ENCODE measurements at places on chromosomes 7 and 10. TPM values are rescaled to one million over a fixed set of nuclear protein-coding genes. Genes with fewer than 3 reads are reported as not detected.

GRCh38 chr10:106582291-106582690, 582.2 kb downstream of the SORCS1 start:
- peak; percentile 38 for DNase-seq

DNA sequence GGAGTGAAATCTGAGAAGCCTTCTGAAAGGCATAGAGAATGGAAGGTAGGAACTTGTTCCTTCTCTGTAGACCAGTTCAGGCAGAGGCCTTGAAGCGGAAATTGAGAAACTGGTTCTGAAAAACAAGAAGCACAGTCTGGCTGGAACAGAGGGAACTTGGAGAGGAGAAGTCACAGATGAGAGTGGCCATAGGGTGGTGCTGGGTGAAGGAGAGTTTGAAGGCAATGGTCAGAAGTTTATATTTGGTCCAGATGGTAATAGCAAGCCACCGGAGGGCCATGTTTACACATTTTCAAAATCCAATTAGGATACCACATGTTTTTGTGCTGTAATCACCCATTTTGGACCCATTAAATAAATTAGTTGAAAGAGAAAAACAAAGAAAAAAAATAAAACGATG, 692.5 kb downstream of the INHBA start:
- no peak for DNase-seq

DNA sequence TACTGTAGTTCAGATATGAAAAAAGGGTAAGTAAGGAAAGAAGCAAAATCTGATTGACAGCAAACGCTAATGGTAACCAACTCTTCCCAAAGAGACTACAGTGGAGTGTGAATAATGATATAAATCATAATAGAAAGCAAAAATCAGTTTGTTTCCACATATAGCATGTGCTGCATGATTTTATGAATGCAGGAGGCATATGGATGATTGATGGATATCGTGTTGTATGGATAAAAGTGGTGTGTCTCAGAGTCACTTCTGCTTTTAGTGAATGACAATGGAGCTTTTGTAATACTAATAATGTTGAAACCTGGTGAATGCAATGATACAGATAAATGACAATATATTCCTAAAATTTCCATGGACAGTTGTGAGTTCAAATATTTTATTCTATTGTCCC, 36.6 kb upstream of the PALS2 start:
- no peak for DNase-seq

- DNase-seq, result peak; percentile 8
Measured at GRCh38 chr7:90552521-90552920, 43.6 kb upstream of the CDK14 start.

- DNase-seq, result peak; percentile 41
Measured at GRCh38 chr10:111275091-111275490, 198.3 kb downstream of the ADRA2A start.

GRCh38 chr10:82982110-82982608, 1107.2 kb downstream of the NRG3 start:
- peak; percentile 82 for DNase-seq

- DNase-seq, result no peak
Measured at GRCh38 chr10:121566755-121567154, 31.5 kb downstream of the FGFR2 start.

DNA sequence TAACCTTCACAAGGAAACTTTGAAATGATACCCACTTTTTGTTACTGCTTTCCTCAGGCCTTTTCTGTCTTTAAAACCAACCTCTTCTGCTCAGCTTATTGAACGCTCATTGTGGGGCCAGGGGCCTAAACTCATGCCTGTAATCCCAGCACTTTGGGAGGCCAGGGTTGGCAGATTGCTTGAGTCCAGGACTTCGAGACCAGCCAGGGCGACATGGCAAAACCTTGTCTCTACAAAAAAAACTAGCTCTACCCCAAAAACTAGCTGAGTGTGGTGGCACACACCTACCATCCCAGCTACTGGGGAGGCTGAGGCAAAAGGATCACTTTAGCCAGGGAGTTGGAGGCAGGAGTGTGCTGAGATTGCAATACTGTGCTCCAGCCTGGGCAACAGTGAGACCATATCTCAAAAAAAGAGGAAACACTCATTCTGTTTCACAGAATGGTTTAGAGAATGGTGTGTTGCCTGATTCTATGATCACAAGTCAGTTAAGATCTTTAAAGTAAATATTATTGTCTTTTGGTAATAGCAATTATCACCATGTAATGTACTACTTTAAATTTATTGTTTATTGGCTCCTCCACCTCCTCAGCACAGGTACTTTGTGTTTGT, 51.1 kb downstream of the KCTD7 start:
- no peak for DNase-seq

DNA sequence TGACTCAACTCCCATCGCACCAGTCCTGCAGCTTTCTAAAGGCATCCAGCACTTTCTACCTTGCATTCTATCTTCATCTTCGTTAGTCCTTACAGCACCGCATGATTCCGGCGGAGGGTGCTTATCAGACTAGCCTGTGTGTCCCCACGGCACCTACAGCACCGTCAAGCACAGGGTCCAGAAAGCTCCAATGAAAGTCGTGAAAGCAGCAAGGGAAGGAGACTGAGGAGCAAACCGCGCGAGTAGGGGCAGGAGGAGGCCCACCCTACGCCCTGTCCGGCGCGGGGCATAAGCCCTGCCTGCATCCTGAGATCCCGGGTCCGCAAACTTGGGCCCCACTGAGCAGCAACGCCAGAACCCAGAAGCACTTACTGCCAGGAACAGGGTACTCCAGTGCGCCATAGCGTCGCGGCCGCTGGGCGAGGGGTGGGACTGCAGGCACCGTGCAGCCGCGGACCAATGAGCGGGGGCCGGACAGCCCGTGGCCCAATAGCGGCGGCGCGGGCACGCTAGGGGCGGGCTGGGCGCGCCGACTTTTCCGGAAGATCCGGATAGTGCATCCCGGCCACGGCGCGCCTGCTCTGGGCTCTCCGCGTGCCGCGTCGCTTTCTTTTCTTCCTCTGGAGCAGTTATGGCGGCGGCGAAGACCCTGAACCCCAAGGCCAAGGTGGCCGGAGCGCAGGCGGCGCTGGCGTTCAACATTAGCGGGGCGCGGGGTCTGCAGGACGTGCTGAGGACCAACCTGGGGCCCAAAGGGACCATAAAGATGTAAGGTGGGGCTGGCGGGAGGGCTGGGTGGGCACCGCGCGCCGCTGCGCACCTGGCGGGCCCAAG, 122.1 kb upstream of the VKORC1L1 start:
- DNase-seq, result peak; percentile 98

- no peak for DNase-seq
Measured at GRCh38 chr7:69817841-69818635, 219.8 kb downstream of the AUTS2 start.

DNA sequence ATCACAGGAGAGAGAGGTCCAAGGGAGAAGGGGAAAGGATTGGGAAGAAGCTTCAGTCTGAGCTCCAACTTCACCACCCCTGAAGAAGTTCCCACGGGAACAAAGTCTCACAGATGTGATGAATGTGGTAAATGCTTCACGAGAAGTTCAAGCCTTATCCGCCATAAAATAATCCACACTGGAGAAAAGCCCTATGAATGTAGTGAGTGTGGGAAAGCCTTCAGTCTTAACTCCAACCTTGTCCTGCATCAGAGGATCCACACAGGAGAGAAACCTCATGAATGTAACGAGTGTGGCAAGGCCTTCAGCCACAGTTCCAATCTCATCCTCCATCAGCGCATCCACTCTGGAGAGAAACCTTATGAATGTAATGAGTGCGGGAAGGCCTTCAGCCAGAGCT, 16.0 kb upstream of the ZSCAN21 start:
- DNase-seq, result no peak

DNA sequence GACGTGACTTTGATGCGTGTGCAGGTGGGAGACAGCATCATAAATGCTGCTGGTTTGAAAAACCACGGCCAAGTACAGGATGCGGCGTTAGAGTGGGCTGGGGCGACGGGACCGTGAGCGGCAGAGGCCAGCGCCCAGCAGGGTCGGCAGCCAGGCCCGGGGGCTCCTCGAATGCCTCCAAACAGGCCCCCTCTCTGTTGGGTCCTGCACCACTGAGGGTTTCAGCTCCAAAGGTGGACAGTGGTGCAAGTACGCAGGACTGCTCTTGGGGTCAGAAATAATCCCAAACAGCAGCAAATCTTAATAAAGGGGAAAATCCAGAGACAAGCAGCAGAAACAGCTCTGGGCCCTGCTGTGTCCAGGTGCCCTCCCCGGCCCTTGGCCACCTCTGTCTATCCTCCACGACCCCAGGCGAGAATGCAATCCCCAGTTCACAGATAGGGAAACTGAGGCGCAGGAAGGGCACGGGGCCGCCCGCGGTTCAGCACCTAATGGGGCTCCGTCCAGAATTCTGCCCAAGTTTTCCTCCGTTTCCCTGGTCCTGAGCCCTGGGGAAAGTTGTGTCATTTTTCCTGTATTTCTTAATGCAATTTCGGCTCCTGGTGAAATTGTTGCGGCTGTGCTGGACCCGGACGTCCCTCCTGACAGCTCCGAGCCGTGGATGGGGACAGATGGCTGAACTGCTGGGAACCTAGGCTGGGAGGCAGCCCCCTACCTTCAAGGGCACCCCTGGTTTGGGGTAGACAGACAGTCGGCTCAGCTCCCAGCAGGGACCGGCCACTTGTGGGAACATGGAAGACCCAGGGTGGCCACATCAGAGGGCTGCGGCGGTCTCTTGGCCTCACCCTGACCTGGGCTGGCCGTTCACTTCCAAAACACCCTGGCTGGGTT, 97.4 kb downstream of the FOXL3 start:
- DNase-seq, result peak; percentile 65

DNA sequence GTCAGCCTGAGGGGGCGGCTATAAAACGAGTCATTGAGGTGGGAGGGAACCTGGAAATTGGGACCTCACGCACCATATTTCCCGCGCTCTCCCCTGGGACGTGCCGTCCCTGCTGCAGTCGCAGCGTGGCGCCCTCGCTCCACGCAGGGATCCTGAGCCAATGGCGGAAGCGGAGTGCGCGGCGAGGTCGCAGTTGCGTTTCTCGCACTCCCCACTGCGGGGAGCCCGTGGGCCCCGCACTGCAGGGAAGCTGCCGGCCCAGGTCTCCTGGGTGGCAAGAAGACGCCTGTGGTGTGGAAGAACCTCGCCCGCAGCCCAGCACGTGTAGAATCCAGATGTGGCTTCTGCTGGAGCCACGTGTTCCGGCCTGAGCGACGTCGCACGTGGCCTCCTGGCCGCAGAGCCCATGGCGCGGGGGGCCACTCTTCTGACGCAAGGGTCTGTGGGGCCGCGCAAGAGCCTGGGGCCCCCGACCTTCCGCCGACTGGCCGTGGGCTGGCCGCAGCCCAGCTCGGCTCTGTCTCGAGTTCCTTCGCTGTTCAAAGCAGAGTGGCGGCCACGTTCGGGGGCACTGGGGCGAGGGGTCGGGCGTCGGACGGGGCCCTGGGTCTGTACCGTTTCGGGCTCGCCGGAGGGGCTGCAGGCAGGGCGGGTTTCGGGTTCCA, 26.4 kb downstream of the HIF1AN start:
- peak; percentile 96 for DNase-seq

GRCh38 chr10:52258799-52259425, 55.2 kb upstream of the DKK1 start:
- DNase-seq, result no peak

- DNase-seq, result no peak
Measured at GRCh38 chr10:44950326-44951225, 9.0 kb upstream of the RASSF4 start.

DNA sequence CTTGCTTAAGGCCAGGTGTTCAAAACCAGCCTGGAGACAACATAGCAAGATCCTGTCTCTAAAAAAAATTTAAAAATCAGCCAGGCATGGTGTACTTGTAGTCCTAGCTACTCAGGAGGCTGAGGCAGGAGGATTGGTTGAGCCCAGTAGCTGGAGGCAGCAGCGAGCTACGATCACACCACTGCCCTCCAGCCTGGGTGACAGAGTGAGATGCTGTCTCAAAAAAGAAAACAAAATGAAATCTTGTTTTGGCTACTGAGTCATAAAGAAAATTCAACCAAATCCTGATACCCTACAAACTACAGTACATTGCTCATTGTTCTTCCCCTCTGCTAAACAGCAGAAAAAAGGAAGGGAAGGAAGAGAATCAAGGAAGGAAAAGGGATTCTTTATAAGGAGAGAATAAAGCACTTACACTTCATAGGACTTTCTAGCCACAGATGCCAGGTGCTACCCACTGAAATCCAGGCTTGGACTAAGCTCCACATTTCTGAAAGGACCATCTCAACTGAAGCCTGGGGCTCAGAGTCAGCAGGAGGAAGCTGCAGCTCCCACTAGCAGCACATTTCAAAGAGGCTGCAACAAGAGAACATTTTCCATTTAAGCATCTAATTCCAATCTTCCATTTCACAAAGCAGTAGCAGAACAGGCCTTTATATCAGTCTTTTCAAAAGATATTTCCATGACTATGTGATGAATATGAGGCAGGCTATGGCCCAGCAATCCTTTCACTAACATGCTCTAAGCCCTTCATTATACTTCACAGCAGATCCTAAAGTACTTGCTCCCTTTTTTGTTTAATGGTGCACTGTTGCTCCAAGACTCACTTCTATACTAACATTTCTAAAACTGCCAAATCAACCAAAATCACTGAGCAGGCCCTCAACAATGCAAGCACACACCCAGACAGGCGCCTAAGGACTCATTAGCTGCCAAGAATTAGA, 13.5 kb downstream of the TNPO3 start:
- no peak for DNase-seq

GRCh38 chr10:75176046-75176445, 34.5 kb upstream of the VDAC2 start:
- no peak for DNase-seq

- DNase-seq, result no peak
Measured at GRCh38 chr10:95793401-95794045, 37.6 kb downstream of the ENTPD1 start.

DNA sequence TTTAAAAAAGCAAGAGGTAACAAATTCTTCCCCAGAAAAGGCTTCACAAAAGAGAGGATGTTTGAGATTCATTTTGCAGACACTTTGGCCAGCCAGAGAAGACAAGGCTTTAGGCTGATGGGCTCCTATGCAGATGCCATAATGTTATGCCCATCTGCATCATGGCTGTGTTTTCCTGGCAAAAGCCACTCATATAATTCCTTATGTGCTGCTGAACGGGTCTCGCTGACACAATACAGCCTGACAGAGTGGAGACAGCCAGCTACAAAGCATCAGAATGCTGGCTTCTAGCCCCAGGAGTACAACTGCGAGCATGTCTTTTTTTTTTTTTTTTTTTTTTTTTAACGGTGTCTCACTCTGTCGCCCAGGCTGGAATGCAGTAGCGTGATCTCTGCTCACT, 1157.4 kb upstream of the AUTS2 start:
- no peak for DNase-seq

- peak; percentile 96 for DNase-seq
Measured at GRCh38 chr7:50467817-50468610, 17.9 kb upstream of the FIGNL1 start.

- DNase-seq, result peak; percentile 91
Measured at GRCh38 chr7:2645274-2645868, 13.6 kb downstream of the TTYH3 start.

- peak; percentile 95 for DNase-seq
Measured at GRCh38 chr7:74449809-74450397, 3.8 kb upstream of the GTF2IRD1 start.

ELN gene
- total RNA-seq, result 69.1 TPM

SLC25A28 gene
- total RNA-seq, result 16.2 TPM

TMEM236 gene
- under 0.01 TPM for total RNA-seq

EGFR gene
- 104 TPM for total RNA-seq

SEMA4G gene
- under 0.01 TPM for total RNA-seq

VGF gene
- total RNA-seq, result 0.36 TPM

SLC4A2 gene
- 61.5 TPM for total RNA-seq

FOXI2 gene
- total RNA-seq, result not detected

ADAM22 gene
- total RNA-seq, result 0.36 TPM

LRRC18 gene
- total RNA-seq, result not detected

FEZF1 gene
- not detected for total RNA-seq

Data from osteoblast (primary cell).